ENCODE measurements at places on chromosomes 2 and 18.

DNA sequence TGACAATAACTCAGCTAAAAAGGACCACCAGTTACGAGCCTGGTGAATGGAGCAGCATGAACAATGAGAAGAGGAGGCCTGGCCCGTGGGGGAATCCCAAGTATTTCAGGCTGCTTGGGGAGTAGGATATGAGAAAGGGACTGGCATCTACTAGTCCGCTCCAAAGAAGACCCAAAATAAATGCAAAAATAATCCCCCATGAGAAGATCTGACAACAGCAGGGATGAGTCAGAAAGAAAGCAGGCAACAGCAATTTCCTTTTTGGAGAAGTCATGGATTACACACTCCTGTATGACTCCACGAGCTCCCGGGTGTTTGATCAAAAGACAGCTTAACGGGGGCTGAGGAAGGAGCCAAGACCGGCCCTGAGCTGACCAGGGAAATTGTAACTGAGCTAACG lies 111.4 kb downstream of the SOX11 start:
- DNase-seq, result peak; percentile 15

- no peak for DNase-seq
These were observed 3.8 kb downstream of the VSNL1 start for GRCh38 chr2:17544256-17544655.

DNA sequence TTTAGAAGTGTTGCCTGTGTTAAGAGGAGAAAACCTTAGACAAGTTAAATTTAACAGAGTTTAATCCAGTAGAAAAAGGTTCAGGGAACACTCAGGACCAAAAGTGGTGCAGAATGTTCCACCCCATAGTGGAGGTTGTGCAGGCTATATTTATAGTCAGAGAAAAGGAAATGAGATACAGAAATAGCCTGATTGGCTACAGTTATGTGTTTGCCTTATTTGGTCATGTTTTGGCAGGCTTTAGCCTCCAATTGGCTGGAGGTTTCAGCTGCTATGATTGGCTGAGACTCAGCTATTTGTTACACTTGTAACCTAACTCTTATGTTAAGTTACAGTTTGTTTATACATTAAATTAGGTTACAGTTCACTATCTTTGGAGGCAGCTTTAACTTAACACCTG lies 4.2 kb downstream of the STAMBP start:
- DNase-seq, result no peak

GRCh38 chr18:50757358-50757757 lies 62.5 kb downstream of the MRO start:
- DNase-seq, result no peak

DNA sequence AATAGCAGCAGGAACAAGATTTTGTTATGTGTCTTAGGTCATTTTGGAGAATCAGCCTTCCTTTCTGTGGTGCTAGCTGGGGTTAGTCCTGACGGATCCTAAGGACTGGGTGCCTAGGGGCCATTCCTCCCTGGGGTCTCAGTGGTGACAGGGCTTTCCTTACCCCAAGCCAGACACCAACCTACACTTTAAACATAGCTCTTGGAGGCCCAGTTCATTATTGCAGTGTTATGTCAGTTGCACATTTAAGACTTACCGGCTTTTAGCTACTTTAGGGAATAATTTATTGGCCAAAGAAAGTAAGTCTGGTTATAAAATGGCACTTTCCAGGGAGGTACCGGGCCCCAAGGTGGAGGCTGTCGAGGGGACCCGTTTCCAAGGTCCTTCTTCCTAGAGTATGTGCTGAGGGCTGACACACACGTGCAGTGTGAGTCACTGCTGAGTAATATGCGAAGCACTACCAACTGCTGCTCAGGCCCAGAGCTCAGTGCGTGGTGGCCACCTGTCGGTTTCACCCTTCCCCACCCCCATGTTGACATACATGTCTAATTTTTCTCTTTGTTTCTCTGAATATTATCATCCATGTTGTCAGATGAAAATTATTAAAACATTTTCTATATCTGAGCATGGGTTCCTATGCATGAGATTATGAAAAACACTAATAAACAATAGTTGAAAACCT lies 37.0 kb upstream of the GRHL1 start:
- no peak for DNase-seq

- DNase-seq, result no peak
These were observed 43.5 kb downstream of the INSIG2 start for GRCh38 chr2:118131771-118132170.

GRCh38 chr2:223768179-223768578 lies 69.2 kb downstream of the AP1S3 start:
- DNase-seq, result no peak

- no peak for DNase-seq
These were observed 28.2 kb downstream of the CALCRL start for GRCh38 chr2:187419808-187420207.

DNA sequence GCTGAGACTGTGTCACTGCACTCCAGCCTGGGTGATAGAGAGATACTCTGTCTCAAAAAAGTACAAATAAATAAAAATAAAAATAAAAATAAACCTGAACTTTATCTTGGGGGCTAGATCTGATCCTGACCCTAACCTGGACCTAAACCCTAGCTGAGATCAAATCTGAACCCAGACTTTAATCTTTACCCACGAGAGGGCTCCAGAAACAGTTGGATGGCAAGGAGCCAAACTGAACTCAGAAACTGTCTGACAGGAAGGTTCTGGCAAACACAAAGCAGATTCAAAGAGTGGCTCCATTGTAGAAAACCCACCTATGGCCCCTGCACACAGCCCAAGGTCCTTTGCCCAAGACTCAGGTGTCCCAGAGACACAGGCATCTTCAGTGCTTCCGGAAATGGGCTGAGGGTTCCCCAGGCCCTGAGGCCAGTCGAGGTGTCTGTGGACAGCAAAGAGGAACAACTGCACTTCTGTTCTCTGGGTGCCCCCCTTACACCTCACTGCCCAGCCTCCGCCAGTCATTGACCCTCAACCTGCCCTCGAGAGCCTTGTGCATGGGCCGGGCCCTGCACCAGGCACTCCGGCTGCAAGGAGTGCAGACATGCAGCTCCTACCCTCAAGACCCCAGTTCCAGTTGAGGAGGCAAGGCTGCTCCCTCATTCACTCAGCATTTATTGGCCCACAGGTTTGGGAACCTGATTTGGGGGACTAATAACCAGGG lies 95.2 kb downstream of the TFCP2L1 start:
- no peak for DNase-seq

GRCh38 chr2:159773886-159774285 lies 24.1 kb downstream of the CD302 start:
- no peak for DNase-seq
